ENCODE measurements at places on chromosomes 16 and 17.

- no peak for DNase-seq
These were observed 16.3 kb downstream of the NACA2 start for GRCh38 chr17:61574542-61575351.

DNA sequence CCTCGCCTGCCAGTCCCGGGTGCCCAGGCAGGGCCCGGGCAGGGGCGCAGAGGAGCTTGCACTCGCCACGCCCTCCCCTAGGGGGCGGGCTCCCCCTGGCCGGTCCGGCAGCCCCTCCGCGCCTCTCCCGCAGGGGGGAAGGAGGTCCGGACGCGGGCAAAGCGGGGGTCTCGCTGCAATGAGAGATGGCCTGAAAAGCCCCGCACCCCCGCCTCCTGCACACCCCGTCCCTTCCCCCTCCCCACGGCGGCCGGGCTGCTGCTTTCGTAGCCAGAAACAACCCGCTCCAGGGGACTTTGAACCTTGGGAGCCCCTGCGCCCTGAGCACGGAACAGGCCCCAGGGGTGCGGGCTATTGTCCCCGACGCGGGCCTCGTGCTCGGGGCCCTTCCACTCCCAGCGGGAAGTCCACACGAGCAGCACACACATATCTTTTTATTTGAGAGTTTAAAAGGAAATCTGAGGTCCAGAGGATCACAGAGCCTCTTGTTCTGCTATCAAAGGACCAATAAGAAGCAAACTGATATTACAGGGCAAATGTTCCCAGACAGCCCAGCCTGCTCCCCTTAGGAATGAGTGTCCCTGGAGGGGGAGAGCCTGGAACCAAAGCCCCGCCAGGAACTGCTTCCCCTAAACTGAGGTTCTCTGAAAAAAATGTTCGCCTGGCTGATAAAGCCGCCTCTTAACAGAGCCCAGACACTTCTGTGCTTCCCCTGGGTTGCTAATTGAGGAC is 5.8 kb upstream of the CBX4 start:
- peak; percentile 82 for DNase-seq

DNA sequence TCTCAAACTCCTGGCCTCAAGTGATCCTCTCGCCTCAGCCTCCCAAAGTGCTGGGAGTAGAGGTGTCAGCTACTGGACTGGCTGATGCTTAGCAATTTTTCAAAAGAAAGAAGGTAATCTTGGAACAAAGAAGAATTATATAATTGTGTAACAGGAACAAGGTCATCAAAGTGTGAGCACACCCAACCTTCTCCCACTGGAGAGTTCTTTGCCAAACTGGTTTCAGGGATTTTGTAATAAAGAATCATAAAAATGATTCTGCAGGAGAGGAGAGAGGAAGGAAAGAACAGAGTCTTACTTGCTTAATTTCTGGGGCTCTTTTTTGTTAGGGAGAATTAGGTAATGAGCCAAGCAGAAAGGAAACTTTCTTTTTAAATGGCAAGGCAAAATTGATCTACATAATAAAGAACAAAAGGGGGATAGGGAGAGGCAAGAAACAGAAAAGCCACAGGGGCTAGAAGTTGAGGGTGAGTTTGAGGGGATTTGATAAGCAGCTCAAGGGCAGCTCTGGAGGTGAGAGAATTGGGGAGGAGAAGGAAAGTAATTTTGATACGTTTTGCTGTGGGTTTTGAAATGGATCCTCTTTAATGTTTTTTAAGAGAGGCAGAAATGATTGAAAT is 21.3 kb downstream of the CHD9NB start:
- DNase-seq: no peak

- DNase-seq: no peak
These were observed 131.9 kb upstream of the XYLT1 start for GRCh38 chr16:17602678-17603077.

GRCh38 chr17:34615326-34615725 is 35.9 kb downstream of the TMEM132E start:
- no peak for DNase-seq

- DNase-seq: no peak
These were observed 27.2 kb downstream of the MAP3K14 start for GRCh38 chr17:45289301-45290268.

DNA sequence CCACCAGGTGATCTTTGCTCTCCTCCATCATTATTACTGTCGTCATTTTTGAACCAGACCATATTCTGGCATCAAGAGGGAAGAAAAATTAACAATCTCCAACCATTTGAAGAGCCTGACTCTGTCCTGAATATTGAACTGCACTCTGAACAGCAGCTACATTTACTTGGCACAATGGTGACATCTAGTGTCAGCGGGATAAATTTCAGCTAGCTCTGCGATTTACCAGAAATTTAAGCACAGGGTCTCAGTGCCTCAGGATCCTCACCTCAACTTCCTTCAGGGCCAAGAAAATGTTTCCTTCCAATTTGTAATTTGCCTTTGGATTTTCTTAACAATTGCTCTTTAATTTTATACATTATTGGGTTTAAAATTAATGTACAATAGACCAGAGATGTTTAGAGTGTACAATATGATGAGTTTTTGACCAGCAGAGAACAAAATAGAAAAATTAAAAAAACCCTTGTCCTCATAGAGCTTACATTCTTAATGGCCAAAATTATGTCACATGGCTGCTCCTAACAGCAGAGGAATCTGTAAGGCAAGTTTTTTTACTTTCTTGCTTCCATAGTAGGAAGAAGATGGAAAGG is 10.7 kb upstream of the ZNF19 start:
- DNase-seq: peak; percentile 66

- no peak for DNase-seq
These were observed 66.4 kb downstream of the CYB5B start for GRCh38 chr16:69490707-69491324.

- DNase-seq: no peak
These were observed 72.8 kb upstream of the TOB1 start for GRCh38 chr17:50938821-50939541.

DNA sequence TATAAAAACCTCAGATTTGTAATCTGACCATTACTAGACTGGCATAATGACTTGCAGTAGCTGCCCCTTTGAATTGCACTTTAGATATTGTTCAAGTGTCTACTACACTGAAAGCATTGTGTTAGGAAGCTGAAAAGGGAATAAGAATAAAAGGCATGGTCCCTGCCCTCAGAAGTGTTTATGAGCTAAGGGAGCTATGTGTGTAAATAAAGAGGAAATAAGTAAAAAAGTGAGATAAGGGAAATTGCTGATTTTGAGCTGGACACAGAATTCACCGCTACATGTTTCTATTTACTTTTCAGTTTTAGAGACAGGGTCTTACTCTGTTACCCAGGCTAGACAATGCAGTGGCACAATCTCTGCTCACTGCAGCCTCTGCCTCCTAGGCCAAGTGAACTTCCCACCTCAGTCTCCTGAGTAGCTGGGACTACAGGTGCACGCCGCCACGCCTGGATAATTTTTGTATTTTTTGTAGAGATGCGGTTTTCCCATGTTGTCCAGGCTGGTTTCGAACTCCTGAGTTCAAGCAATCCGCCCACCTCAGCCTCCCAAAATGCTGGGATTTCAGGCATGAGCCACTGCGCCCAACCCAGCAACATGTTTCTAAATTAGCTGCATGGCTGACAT is 57.0 kb downstream of the GRB2 start:
- DNase-seq: no peak

- DNase-seq: no peak
These were observed 11.5 kb upstream of the CLEC18C start for GRCh38 chr16:70162041-70162451.

GRCh38 chr16:27945233-27945973 is 118.1 kb downstream of the GSG1L start:
- no peak for DNase-seq

DNA sequence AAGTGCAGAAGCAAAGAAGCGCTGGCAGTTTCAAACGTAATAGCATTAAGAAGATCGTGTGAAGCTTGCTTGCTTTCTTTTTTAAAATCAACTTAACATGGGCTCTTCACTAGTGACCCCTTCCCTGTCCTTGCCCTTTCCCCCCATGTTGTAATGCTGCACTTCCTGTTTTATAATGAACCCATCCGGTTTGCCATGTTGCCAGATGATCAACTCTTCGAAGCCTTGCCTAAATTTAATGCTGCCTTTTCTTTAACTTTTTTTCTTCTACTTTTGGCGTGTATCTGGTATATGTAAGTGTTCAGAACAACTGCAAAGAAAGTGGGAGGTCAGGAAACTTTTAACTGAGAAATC is 17.4 kb upstream of the RAB11FIP4 start:
- no peak for DNase-seq

- no peak for DNase-seq
These were observed 1408.7 kb upstream of the GOT2 start for GRCh38 chr16:60142619-60143347.

DNA sequence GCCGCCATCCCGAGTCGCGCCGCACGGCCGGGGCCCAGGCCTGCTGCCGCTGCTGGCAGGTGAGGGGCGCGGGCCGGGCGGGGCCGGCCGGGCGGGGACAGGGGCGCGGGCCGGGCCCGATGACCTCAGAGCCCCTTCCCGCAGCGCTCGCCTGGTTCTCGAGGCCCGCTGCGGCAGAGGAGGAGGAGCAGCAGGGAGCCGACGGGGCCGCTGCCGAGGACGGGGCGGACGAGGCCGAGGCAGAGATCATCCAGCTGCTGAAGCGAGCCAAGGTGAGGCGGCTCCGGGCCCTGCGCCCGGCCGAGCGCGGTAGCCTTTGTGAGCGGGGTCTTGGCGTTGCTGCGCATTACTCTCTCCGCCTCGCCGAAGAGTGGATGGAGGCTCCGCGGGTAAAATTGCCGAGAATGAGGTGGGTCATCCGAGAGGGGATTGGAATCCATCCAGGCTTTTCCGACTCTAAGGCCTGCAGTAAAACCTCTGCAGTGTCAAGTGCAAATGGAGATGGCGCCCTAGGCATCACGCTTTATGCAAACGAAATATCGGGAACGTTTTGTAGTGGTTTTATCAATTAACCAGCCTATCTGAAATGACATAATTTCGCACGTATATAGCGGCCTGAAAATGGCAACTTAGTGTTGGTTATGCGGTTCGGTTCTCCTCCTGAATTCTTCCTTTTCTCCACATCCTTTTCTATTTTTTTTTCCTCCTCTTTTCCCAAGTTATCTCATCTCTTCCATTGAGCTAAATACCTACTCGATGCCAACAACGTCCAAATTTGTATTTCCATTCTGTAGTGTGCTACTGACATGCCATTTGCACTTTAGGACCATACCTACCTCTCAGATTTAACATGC is 577 bp downstream of the TTC19 start:
- no peak for DNase-seq

GRCh38 chr17:68783861-68784260 is 171.3 kb downstream of the ABCA8 start:
- no peak for DNase-seq

DNA sequence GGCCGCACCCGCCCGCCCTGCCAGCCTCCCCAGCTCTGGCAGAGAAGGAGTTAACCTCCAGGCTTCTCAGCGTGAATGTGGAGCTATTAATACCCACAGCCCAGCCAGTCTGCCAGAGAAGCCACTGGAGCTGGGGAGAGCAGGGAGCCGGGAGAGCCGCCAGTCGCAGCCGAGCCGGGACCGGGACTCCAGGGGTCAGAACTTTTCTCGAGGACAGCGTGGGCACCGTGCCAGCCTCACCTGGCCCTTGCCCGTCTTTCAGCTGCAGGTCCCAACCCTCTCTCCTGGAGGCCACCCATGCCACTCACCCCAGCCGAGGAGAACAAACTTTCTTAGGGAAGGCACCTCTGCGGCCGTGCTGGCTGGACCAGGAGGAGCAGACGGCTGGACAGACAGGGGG is 33.8 kb upstream of the SBK1 start:
- no peak for DNase-seq

GRCh38 chr17:33469911-33470310 is 176.8 kb upstream of the ASIC2 start:
- no peak for DNase-seq

- DNase-seq: no peak
These were observed 368.2 kb downstream of the SLC39A11 start for GRCh38 chr17:72724267-72724666.

GRCh38 chr17:34378664-34379101 is 15.7 kb upstream of the CCL1 start:
- no peak for DNase-seq

- DNase-seq: no peak
These were observed 75.9 kb upstream of the WSB1 start for GRCh38 chr17:27218041-27218440.

- no peak for DNase-seq
These were observed 113.8 kb downstream of the SLC39A11 start for GRCh38 chr17:72978593-72979218.

DNA sequence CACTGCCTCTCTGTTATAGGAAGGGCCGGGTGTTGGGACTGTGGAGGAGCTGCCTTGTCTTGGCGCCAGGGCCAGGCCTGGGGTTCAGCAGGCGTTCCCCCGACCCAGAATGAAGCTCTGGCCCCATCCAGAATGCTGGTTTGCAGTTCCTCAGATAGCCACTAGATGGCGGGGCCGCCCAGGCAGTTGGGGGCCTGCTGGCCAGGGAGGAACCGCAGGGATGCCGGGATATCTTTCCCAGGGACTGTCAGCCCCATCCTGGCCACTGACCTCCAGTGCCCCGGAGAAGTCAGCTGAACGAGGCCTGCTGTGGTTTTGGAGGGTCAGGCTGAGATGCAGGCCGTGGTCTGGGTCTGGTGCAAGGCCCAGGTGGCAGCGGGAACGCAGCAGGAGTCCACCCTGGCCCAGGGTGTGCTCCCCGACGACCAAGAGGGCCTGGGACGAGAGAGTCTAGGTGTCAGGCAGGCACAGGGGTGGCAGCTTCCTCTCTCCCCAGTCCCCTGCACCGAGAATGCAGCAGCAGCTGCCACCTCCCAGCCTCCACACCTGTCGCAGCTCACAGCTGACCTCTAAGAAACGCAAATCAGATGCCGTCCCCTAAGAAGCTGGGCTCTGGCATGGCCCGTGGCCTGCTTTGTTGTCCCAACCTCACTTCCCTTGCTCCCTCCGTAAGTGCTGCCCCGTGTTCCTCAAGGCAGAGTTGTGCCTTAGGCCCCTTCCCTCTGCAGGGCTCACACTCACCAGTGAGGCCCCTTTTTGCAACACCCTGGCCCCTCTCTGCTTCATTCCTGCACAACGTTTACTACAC is 51.2 kb downstream of the RMI2 start:
- DNase-seq: peak; percentile 89

DNA sequence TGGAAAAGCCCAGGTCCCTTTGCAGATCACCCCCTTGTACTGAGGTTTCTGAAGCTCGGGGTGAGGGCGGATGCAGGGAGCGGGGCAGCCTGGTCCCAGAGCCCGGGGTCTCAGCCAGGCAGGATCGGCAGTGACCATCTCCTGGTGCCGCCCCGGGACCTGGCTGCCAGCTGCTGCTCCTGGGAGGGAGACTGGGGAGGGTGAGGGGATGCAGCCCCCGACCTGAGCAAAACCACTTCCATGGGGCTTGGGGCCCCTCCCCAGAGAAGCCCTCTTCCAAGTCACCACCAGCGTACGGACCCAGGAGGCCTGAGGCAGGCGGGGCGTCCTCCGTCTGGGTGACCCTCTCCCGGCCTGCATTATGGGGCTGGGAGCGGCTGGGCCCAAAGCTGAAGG is 14.8 kb downstream of the CD7 start:
- DNase-seq: no peak

Data from activated effector memory CD4-positive, alpha-beta T cell treated with anti-CD3 and anti-CD28 coated beads, Interleukin-2, amount 50 U/mL, for 16 hours (primary cell).